ENCODE measurements at places on chromosomes 7 and 10.

- no peak for DNase-seq
Observed at GRCh38 chr7:85765698-85766298, 578.9 kb upstream of the SEMA3D start.

- DNase-seq = peak; percentile 87
Observed at GRCh38 chr7:140541513-140542227, 62.4 kb upstream of the MKRN1 start.

DNA sequence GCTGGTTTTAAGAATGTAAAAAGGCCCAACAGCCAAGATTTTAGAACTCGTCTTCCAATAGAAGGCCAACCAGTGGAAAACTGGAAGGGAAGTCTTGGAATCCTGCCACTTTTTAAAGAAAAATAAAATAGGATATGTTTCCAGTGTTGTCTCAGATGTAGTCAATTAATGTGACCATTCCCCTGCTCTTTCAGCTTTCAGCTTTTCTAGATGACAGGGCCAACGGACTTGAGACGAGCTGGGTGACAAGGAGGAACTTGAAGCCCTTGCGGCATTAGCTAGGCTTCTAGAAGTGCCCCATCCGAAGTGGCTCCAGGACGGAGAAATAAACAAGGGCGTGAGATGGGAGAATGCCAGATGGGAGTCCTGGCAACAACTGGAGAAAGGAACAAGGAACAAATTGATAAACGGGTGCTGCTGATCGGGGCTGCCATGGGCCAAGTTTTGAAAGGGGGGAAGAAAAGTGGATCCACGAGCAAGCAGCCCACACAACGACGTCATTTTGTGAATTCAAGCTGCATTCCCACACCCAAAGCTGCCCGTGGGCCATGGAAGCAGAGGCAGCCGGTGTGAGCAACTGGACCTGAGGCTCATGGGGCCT lies 42.3 kb downstream of the CTBP2 start:
- DNase-seq = no peak

GRCh38 chr10:71912431-71912830 lies 51.8 kb upstream of the CHST3 start:
- no peak for DNase-seq

DNA sequence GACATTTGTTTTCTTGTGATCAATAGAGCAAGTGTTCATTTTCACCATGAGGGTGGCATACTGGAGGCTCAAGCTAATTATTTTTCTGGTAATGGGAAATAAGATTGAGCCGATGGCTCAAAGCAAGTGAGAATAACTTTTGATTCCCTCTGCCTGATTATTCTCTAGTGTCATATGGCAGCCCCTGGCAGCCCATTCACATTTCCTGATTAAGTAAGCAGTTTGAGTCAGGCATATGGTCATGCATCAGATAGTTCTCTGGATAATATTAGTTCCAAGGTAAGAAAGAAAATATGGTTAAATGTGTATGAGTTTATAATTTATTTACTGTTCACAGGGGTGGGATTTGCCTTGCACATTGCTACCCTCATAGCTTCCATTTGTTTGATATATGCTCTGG lies 109.2 kb downstream of the DYNC1I1 start:
- DNase-seq = no peak

DNA sequence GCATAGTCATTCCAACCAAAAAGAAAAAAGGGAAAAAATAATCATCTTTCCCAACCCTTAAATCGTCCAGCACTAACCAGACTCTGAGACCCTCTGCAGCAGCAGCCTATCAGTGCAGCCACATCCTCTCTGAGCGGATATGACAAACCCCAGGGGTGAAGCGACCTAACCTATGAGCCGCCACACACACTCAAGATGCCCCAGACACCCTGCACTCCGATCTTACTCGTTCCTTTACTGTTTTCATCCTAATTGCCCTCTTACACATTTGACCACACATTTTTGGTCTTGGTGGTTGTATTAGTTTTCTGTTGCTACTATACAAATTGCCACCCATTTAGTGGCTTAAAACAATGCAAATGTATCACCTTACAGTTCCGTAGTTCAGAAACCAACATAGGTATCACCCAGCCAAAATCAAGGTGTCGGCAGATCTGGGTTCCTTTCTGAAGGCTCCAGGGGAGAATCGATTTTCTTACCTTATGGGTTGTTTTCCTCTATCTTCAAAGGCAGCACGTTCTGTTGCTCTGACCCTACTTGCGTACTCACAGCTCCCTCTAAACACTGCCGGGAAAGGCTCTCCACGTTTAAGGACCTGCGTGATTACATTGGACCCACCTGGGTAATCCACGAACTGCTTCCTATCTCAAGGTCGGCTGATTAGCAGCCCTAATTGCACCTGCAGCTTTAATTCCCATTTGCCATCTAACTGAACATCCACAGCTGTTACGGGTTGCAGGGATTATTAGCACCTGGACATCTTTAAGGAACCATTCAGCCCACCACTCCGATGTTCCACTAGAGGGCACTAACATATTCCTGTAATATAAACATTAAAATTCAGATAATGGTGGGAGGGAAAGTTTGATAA lies 37.3 kb upstream of the PRSS1 start:
- DNase-seq = peak; percentile 23

- no peak for DNase-seq
Observed at GRCh38 chr7:50217821-50218281, 86.7 kb upstream of the IKZF1 start.

DNA sequence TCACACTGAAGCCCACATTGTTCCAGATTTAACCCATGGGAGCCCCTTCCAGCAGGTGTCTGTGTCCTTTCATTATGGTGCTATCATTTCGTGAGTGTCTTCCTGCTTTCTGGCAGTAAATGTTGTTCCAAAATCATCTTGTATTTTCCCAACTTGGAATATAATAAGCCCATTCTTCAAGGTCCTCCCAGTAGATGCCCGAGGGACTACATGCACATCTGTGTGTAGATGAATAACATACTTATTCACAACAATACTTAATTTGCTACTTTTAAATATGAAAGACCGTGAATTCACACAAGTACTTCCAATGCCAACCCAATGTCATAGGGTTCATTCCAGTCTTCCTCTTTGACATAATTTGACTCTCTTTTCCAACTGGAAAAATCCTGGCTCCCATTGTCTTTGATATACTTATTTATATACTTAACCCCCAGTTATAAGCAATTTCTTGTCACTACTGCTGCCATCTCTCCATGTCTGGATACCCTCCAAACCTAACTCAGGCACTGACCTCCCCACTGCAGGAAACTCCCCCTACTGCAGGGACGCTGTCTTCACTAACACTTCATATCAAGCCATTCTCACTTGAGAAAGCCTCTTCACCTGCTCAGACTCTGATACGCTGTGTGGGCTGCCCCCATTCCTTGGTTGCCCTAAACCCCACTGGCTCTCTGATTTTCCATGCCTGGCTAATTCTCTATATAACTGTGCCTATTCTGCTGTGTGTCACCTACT lies 1119.2 kb downstream of the CNTNAP2 start:
- DNase-seq = no peak

DNA sequence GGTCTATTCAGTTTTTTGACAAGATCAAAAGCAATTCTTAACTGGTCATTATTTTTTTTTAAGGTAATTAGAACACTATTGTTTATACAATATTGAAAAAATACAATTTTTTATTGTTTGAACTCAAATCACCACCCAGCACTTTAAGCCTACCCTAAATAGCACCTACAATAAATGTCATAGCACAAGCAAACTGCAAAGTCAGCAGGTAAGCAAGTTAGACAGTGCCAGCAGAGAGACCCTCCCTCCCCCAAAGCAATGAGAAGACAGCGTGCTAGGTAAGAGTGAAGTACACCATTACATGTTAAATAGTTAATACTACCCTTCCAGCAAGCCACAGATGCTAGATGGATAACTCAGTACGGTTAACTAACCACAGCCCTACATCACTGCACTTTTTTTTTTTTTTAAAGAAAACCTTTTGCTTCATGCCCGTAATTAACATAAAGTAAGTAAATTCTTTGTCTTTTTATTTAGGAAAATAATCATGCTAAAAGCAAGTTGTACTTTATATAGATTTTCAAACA lies 120.0 kb downstream of the UBE2H start:
- DNase-seq = no peak

- DNase-seq = no peak
Observed at GRCh38 chr10:90289037-90289436, 568.8 kb downstream of the HTR7 start.

Measured in NCI-H524 treated with DMSO at 0.1 percent for 48 hours (cell line).